Body of pancreas (tissue), 4 donors: ENCODE measurements at places on chromosomes 1 and 21. TPM values are rescaled to one million over a fixed set of nuclear protein-coding genes. Genes with fewer than 3 reads are reported as not detected.

DNA sequence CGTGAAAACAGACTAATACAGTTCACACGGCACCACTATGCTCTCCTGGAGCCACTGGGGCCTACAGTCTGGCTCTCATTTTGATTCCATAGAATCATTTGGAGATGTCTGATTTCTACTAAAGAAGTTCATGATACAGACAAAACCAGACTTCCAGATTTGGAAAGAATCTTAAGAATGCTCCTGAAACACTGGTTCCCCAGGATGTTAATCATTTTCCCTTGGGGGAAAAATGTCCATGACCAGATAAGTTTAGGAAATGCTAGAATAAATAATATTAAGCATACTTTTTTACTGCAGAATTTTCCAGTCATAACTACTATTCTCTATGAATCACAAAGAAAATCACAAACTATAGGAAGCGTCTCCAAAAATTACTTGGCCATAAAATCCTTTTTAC, 63.0 kb upstream of the RGS7 start:
- no peak for DNase-seq

GRCh38 chr1:207817778-207818751, 66.2 kb downstream of the CD46 start:
- DNase-seq, result peak; percentile 62

DNA sequence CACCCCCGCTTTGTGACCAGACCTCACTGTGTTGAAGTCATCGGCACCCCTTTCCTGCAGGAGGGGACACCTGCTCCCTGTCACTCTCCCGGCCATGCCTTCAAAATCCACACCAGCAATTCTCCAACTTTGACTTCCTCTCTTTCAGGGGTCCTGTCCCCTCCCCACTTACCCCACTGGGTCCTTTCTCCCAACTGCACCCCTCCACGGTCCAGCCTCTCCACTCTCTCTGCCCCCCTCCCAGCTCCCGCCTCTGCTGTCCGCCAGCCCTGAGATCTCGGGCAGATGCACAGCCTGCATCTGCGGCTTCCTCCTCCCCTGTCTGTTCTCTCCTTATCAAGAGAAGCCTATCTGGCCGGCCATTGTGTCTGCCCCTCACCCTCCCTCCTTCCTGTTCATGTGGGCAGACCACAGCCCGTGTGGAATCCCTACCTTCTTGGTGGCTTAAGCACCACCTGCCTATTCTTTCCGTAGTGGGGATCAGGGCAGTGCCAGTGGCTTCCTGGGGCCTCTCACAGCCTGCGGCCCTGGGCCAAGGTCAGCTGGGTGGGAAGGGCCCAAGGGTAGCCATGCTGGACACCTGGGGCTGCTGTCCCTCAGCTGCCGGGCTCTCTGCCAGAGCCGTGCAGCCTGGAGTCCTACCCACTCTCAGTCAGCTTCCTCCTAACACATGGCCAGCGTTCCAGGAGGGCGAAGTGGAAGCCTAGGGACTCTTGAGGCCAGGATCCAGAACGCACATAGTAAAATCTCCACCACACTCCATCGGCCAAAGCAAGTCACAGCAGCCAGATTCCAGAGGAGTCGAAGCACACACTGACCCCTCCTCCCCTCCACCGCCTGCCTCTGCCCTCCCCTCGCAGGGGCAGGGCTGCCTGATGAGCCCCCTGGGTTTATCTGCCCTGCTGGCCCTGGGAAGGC, 5.1 kb upstream of the HES4 start:
- DNase-seq, result peak; percentile 83

- DNase-seq, result no peak
These were observed 58.5 kb downstream of the BEND5 start for GRCh38 chr1:48718116-48718630.

- no peak for DNase-seq
These were observed 40.8 kb upstream of the NEXN start for GRCh38 chr1:77847621-77848080.

GRCh38 chr1:75233302-75233929, 99.2 kb downstream of the LHX8 start:
- DNase-seq, result no peak

Gene MYOC
- 1.3 TPM for total RNA-seq

Gene ERICH3
- total RNA-seq, result under 0.01 TPM

Gene WNT4
- 1.3 TPM for total RNA-seq

Gene SPATA45
- not detected for total RNA-seq

Gene KIF14
- not detected for total RNA-seq

Gene LCA5L
- 0.78 TPM for total RNA-seq

Gene NCMAP
- 12.7 TPM for total RNA-seq
